Kidney epithelial cell (primary cell): ENCODE measurements at places on chromosomes 5 and 9. TPM values are rescaled to one million over a fixed set of nuclear protein-coding genes. Genes with fewer than 3 reads are reported as not detected.

DNA sequence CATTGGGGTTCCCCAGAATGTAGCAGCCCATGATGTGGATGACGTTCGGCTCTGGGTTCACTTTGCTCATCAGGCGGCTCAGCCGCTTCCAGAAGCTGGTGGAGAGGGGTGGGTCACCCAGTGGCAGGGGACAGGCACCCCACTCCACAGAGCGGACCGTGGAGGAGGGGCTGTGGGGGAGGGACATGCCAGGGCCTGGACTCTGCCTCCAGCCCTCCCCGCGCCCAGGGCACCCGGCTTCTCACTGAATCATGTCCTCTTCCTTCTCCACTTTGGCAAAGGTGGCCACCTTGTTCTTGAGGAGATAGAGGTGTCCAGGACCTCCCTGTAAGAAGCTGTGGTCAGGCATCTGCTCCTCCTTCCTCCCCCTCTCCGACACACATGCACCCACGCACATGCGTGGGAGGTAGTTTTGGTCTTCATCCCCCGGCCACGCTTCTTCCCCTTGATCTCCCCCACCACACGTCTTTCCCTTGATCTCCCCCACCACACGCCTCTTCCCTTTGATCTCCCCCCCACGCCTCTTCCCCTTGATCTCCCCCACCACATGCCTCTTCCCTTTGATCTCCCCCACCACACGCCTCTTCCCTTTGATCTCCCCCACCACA, 8.9 kb upstream of the ENTPD8 start:
- DNase-seq: no peak

Gene S1PR3
- total RNA-seq: 1.8 and 1.9 TPM in 2 replicates

- DNase-seq: peak; percentile 9
These were observed 459.3 kb upstream of the MEF2C start for GRCh38 chr5:89342106-89342876.

DNA sequence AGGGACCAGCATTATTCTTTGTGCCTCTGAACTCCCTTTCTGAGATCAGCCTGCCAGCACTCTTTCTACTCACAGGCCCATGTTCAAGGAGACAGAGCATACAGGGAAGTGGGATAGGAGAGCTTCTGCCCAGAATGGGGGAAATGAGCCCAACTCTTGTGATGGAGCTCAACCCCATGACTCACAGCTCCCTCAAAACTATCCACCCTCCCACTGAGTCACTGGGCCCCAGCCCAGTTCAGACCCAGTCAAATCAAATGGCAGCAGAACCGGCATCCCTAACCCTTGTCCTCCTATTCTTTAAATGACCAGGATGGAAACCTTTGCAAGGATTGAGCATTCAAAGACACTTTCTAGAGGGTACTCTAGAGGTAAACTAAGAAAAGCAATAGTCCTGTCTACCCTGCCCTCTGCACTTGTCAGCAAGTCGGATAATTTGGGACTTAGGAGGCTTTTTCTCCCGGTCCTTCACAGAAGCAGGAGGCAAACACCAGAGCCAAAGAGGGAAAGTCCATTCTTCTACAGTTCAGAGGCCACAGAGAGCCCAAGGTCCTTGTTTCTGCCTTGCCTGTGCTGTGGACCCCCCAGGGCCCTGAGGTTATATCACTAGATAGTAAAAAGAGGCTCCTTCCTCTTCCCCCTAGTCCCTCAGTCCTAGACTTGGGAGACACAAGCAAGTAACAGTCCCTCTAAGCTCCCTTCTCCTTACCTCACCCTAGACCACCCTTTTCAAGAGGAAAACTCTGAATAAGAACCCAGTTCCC, 3.2 kb downstream of the ATOSB start:
- DNase-seq: no peak

- DNase-seq: no peak
These were observed 211.3 kb upstream of the FBN2 start for GRCh38 chr5:128749136-128749898.

GRCh38 chr5:133687212-133688061, 75.1 kb upstream of the FSTL4 start:
- DNase-seq: no peak

DNA sequence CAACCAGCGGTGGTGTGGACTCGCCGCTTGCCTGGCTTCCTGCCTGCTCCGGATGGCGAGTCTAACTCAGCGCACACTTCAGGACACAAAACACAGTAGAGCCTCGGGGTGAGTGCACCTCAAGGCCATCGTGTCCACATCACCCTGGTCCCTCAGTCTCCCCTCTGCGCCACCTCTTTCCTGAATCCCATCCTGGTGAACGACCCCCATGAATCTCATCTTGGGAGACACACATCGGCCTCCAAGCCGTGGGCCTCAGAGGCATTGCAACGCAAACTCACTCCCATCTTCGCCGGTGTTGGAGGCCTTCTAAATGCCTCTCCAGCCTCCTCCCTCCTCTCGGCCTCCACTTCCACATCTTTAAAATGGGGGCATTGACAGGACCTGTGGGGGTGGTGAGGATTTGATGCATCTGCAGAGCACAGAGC, 124.3 kb downstream of the COL23A1 start:
- DNase-seq: no peak
